Stimulated activated memory B cell treated with anti-CD40 and anti-IgM and Interleukin-4, amounts not matched to agents 10 μg/mL and 1 μg/mL and 100 μg/mL, for 72 hours (primary cell): ENCODE measurements at places on chromosomes 2 and 18.
A peak's percentile ranks its signal among the peaks of the same experiment; 100 is the strongest.

DNA sequence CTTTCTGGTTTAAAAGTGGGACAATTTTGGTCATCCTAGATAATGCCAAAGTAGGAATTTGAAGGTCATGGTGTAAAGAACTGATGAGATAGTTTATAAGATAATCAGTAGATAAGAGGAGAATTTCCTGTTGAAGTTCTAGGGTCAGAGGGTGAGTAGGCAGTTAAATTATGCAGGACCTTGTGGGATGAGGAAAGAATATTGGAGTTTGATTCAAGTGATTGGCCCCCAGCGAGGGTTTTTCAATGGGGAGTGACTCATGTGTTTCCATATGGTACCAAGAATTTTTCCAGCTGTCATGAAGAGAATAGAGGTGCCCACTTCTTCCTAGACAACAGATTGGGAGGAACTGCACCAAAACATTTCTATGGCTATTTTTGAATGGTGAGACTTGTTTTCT is 940.2 kb upstream of the ZEB2 start:
- ATAC-seq = no peak

DNA sequence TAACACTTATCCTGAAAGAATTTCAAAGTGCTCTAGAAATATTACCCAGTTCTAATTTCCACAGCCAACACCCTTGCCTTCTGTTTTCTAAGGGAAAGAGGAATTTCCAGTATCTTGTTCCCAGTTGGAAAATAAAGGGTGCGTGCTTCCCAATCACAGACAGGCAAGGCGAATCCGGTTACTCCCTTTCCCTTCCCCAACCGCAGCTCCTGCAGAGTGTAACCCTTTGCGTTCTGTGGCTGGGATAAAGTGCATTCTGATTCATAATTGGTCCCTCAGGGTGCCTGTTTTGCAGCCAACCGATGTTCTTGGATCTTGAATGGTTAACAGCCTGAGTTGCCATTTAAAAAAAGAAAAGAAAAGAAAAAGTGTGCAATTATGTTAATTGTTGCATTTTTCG is 40.6 kb upstream of the PGAP1 start:
- no peak for ATAC-seq

GRCh38 chr2:217071416-217071815 is 211.6 kb upstream of the TNP1 start:
- ATAC-seq = no peak

GRCh38 chr18:78773303-78773755 is 206.3 kb upstream of the SALL3 start:
- no peak for ATAC-seq

GRCh38 chr2:62372824-62373223 is 133.2 kb downstream of the TMEM17 start:
- no peak for ATAC-seq

DNA sequence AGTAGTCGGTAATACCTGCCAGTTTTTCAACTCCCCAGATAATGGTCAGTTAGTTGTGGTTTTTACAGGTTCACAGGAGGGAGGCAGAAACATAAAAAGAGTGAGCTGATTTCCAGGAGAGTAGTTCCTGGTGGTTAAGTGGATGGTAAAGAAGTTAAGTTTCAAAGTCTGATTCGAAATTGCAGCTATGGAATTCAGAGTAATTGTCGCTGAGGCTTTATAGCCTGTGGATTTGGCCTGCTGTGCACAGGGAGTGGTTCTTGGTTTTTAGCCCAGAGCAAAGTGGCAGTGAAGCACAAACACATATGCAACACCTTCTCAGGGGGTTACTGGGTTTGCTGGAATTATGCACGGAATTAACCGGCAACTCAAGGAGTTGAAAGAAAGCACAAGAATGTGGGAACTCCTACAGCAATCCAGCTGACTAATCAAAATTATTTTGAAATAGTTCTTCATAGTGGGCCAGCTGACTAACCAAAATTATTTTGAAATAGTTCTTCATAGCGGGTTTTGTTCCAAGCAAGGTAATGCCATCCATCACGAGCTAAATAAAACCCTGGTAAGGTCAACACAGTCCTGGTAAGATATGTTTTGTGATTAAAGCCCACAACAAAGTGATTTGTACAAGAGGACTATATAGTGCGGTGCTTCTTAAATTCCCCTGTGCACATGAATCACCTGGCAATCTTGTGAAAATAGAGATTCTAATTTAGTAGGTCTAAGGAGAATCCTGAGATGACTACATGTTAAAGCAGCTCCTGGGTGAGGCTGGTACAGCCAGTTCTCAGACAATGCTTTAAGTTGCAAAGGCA is 94.4 kb downstream of the SGPP2 start:
- no peak for ATAC-seq

DNA sequence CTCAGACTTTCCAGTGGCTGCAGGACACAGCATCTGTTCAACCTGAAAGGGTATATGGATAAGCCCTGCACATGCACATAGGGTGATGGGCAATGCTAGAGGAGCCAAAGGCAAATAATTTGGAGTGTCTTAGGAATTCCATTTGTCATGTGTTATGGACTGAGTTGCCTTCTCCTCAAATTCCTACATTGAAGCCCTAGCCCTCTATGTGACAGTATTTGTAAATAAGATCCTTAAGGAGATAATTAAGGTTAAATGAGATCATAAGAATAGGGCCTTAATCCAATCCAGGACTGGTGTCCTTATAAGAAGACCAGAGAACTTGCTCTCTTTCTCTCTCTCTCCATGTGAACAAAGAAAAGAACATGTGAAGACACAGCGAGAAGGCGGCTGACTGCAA is 42.9 kb upstream of the CREG2 start:
- ATAC-seq = no peak

- ATAC-seq = no peak
Observed at GRCh38 chr2:39451954-39452353, 14.9 kb upstream of the MAP4K3 start.

GRCh38 chr18:45642238-45642637 is 27.0 kb downstream of the SLC14A2 start:
- ATAC-seq = no peak

DNA sequence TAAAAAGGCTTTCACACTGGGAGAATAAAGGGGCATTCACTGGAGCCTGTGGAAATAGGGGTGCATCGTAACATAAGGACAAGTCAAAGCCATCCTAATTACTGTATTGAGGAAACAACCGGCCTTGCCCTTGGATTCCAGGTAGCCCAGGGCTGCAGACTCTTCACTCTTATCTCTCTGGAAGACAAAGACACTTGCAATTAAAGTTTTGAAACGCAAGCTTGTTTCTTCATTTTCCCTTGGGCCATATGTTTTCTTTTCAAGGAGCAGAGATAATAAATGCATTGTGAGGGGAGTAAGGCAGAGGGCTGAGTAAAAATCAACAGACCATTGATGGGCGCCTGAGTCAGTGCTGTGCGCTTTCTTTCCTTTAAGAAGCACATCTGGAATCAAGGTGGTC is 11.5 kb downstream of the TNFRSF11A start:
- no peak for ATAC-seq

- no peak for ATAC-seq
Observed at GRCh38 chr18:22467760-22468553, 50.2 kb upstream of the CTAGE1 start.

GRCh38 chr18:6797171-6797570 is 67.7 kb downstream of the ARHGAP28 start:
- ATAC-seq = no peak

DNA sequence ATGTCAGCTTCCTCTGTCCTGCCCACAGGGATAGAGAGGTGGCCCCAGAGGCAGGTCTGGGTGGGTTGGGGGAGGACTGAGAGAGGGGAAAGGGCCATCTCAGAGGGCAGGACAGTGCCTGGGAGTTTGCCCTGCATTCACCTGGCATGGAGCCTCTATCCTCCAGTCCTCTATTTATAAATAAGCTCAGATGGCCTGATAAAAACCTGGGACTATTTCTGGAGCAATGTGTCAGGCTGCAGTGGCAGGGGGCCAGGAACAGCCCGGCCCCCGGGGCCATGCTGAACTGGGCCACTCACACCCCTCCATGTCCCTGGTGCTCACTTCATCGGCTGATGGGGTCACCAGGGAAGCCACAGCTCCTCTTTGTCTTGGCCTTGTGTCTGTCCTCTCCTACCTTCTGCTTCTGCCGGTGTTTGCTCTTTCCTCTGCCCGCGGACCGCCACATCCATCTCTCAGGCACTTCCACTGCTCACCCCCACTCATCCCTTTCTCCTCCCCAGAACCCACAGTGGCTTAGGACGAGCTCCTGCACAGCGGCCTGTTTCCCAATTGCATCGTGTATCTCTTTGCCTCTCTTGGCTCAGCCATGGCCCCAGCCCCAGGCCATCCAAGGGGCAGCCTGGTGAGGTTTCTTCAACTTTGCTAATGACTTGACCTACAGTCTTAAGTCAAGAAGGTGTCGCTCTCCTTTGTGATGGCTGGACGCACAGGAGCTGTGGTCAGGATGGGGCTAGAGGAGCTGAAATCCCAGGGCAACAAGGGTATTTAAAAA is 38.8 kb downstream of the SCTR start:
- no peak for ATAC-seq

DNA sequence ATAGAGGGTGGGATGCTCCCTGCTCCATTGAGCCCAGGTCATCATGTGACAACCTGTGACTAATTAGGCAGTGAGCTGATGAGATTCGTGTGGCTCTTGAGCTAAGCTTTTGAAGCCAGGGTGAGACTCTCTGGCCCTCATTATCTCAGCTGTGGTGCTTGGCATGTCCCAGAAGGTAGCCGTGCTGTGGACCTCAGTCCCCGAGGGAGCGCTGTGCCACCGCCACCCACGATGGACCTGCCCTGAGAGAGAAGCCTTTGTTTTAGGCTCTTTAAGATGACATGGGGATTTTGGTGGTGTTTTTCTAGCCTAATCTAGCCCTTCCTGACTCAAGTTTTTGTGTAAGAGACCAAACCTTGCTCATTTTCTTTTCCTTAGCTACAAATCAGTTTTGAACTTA is 66.4 kb downstream of the NEDD4L start:
- ATAC-seq = peak; percentile 55

DNA sequence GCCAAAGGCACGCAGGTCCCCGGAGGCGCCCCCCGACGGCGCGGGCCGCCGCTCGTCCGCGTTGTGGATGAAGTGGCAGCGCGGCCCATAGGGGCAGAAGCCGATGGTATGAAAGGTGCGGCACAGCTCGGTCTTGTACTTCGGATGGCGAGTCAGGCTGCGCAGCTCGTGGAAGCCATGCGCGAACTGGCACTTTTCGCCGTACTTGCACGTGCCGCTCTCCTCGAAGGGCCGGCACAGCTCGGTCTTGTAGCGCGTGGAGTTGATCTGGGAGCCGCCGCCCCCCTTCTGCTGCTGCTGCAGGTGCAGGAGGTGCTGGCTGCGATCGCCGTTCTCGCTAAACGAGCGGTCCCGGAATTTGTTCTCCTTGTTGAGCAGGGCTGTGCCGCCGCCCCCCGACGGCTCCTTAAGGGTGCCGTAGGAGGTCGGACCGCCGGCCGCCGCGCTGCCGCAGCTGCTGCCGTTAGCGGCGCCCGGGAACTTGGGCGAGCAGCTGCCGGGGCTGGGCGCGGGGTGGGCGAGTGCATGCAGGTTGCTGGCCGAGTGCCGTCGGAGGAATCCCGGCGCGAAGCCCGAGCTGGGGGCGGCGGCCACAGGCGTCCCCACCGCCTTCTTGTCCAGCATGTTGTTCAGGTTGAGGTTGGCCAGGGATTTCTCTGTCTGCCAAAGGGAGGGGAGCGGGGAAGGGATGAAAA is 1.2 kb downstream of the ZFP36L2 start:
- no peak for ATAC-seq

DNA sequence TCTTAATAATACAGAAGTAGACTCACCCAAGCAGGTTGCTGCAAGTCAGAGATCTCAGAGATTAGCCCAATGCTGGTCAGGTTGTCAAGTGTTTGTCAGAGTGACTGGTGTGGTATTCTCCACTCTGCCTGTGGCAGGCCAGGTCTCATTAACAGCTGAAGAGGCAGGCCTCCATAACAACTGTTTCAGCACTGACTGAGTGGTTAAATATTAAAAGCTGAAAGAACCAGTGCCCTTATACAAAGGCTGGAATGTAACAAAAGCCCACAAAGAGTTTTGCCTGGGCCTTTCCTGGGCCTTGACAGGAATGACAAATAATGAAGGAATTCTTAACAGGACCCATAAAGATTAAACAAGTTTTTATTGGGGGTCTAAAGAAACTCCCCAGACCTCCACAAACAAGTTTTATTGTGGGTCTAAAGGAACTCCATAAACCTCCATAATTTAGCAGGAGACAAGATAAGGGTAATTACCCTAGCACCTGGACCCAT is 26.8 kb downstream of the SULT1C2 start:
- no peak for ATAC-seq

GRCh38 chr2:128436479-128437203 is 118.0 kb upstream of the HS6ST1 start:
- ATAC-seq = no peak

GRCh38 chr18:42752916-42753315 is 362.6 kb downstream of the RIT2 start:
- ATAC-seq = no peak

DNA sequence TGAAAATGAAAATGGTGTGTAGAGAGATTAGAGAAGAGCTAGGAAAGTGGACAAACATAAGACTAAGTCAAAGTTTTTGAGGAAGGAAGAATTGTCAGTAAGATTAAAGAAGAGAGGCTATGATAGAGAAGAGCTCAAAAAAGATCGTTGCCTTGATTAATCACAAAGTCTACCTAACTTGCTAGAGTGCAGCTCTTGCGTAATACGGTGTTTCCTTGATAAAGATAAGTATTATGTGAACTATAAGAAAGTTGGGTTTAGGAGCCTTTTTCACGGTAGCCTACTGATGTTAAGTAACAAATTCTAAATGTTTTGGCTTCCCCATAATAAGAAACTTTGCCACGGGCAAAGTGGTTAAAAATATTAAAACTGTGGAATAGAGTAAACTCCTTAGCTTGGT is 226.4 kb upstream of the NRXN1 start:
- no peak for ATAC-seq

GRCh38 chr18:4821801-4822200 is 366.7 kb upstream of the DLGAP1 start:
- ATAC-seq = no peak

- no peak for ATAC-seq
Observed at GRCh38 chr2:102296449-102296848, 14.9 kb upstream of the IL1RL1 start.

GRCh38 chr2:23385351-23385747 is 370 bp downstream of the KLHL29 start:
- peak; percentile 57 for ATAC-seq

- no peak for ATAC-seq
Observed at GRCh38 chr18:33918571-33918970, 306.1 kb downstream of the NOL4 start.
